SW 1271 (cell line): ENCODE measurements at places on chromosomes 13 and 19.

- no peak for DNase-seq
These were observed 9.1 kb downstream of the ZNF841 start for GRCh38 chr19:52086481-52086880.

DNA sequence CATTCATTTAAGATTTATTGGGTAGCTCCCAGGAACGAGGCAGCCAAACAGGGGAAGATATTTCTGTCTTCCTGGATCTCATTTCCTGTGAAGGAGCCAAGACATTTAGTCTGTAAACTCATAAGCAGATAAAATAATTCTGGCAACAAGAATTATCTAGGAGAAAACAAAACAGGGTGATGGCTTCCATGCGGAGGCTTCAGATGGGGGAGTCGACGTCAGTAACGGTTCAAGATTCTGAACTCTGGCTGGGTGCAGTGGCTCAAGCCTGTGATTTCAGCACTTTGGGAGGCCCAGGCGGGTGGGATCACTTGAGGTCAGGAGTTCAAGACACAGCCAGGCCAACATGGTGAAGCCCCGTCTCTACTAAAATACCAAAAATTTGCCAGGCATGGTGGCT, 1.3 kb downstream of the GNA15 start:
- no peak for DNase-seq

- DNase-seq: peak; percentile 33
These were observed 4.9 kb downstream of the MBNL2 start for GRCh38 chr13:97226788-97227627.

DNA sequence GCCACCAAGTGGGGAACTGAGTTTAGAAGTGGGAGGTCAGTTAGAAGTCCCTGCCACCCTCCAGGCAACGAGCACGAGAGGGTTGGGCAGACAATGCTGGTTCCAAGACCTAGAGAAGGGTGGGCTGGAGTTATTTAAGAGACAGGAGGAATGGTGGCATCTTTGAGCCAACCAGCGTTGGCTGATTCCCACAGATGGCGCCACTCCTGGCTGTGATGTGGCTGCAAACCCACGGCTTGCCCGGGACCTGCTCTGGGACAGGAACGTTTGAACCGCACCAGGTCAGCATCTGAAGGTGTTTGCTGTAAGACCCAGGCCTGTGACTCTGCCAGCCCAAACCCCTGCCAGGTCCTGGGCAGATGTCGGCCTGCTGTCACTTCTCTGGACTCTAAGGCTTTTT, 42.8 kb downstream of the BICRA start:
- no peak for DNase-seq

- peak; percentile 72 for DNase-seq
These were observed 19.6 kb downstream of the IER2 start for GRCh38 chr19:13169769-13170168.

DNA sequence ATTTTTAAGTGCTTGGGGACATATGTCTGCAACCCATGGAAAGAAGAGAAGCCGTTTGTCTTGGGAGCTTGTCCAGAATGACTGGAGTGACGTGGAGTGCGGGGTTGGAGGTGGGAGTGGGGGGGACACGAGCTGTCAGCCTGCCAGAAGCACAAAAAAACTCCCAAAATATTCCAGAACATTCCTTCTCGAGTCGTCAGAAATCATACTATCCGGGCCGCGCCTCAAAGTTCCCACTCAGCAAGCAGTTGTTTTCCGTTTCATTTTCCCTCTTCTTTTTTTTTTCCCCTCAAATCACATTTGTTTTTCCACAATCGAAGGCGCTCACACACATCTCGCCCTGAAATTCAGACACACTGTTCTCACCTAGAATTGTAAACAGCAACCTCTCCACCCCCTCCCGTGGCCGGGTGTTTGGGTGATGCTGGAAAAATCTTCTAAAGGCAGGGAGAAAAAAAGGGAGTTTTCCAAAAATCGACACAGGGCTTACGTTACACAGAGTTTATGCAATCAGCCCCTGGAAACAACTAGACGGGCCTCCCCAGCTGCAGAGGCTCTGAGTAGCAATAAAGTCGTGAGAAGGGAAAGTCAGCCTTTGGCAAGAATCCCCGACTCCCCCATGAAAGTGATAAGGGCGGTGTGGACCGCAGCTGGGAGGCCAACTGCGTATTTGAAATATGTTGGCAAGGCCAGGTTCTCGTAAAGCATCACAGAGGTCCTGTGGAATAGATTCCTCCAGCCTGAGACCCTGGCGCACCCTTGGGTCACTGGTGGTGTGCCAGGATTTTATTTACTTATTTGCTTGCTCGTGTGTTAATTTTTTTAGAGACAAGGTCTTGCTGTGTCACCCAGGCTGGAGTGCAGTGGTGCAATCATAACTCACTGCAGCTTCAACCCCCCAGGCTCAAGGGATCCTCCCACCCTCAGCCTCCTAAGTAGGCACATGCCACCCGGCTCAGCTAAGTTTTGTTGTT, 31.2 kb upstream of the KLF2 start:
- no peak for DNase-seq

- DNase-seq: no peak
These were observed 707 bp upstream of the MAMSTR start for GRCh38 chr19:48720251-48720612.

- DNase-seq: no peak
These were observed 1229.3 kb upstream of the SLC10A2 start for GRCh38 chr13:104295537-104295936.

- no peak for DNase-seq
These were observed 31.5 kb downstream of the FREM2 start for GRCh38 chr13:38718374-38718773.

- no peak for DNase-seq
These were observed 189.7 kb downstream of the ENOX1 start for GRCh38 chr13:43596924-43597598.
